Fibroblast of skin of right biceps (primary cell): ENCODE measurements at places on chromosomes 2 and 18.

DNA sequence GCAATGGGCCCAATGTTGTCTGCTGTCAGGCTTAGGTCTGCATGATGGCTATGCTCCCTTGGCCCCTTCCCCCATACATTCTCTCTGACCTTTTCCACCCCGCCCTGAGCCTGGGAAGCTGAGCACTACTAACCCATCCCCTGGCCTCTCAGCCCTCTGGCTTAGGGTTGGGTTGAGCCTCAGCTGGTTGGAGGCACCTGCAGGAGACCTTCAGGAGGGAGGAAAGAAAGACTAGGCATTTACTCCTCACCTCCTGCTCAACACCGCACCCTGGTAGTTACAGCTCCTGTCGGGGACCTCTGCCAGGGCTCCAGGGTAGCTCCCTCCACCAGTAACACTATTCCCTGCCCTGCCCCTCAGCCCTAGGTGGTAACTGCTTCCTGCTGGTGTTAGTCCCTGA is 80.5 kb downstream of the GALNT14 start:
- DNase-seq, result no peak

DNA sequence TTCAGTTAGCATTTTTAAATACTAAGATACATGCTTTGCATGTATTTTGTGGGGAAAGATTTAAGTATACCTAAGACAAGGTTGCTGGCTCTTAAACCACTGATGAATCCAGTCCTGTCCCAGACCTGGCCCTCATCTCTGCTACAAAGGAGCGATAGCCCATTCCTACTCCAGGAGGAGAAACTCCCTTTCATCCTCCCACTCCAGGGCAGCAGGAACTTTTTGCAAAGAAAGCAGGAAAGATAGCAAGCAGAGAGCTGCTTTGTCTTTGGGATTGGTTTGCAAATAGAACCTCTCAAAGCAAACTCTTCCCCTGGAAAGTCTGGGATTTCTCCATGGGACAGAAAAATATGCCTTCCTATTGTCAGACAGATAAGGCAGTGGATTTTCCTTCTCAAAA is 43.6 kb upstream of the COPS8 start:
- DNase-seq, result no peak

- peak; percentile 84 for DNase-seq
Observed at GRCh38 chr2:144607891-144608521, 88.1 kb upstream of the ZEB2 start.

DNA sequence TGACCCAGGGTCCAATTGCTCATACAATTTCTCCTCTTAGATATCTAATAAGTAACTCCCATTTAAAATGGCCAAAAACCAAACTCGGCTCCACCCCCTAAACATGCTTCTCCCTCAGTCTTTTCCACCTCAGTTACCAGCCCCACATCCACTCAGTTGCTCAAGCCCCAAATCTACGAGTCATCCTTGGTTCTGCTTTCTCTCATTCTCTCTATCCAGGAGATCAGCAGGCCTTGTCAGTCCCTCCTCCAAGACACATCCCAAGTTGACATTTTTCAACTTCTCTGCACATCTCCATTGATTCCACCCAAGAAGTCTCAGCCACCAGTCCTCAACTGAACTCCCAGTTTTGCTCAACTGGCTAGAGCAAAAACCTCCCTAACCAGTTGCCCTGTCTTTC is 40.5 kb upstream of the RTN4 start:
- DNase-seq, result peak; percentile 73

DNA sequence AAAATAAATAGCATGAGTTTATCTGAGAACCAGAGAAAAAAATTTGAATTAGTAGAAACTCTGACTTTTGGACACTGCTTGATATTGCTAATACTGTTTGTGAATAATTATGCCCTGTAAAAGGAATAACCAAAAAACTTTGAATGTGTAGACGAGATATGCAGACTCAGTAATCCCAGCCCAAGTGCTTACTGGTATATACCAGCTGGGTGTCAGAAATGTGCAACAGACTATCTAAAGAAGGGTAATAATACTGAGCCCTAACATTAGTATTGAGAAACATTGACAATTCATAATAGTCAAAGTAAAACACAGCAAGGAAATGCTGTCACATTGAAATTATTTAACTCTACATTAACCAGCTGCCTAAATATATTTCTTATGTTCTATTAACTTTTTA is 60.5 kb upstream of the ZC3H15 start:
- DNase-seq, result no peak
